Substantia nigra (tissue), 51 donors: ENCODE measurements at places on chromosomes 12 and 14.

DNA sequence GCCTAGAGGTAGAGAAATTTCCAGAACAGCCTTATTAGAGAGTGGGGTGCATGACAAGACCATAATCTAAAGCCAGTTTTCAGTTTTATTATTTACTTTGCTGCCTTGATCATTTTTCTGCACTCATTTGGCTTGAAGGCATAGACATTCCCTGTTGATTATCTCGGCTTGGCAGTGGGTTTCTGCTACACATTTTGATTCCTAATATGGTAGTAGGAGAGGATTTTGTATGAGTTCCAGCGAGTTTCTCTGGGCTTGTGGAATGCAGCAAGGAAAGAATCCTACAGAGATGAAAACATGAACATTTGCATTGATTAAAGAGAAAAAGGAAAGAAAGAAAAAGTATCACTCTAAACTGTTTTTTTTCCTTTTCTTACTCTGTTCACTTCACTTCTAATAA lies 281.2 kb downstream of the PAWR start:
- no peak for DNase-seq

DNA sequence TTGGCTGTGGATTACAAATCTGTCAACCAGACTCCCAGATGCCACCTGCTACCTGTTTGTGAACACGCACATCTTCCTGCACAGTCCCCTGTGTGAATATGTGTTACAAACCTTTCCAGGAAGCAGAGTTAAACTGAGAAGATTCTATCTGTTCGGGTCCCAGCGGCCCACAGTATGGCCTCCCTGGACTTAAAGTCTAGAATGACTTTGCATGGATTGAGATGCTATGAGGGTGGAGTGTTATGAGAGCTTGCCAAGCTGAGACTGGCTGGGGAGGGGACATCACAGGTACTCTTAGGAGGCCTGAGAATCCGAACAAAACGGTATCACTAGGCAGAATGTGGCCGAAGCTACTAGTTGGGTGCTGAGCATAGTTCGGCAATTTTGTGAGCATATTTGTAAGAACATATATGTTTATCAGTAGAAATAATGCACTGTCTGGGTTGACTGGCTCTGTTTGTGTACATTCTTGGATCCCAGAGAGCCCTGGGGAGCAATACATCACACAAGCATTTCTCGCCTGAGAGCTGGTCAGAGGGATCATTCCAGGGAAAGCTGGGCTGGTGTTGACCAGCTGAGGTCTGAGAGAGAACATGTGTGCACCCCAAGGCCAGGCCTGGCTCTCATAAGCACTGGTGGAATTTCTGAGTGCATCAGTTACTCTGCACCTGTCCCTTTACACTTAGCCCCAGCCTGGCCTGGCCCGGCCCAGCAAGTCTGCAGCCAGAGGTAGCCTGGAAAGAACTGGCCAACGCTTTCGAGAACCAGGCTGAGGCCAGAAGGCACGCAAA lies 29.8 kb upstream of the LTBP2 start:
- no peak for DNase-seq

GRCh38 chr12:88052686-88053085 lies 23.5 kb upstream of the C12orf50 start:
- peak; percentile 15 for DNase-seq

GRCh38 chr14:105888784-105889665 lies 362.6 kb downstream of the TMEM121 start:
- DNase-seq: no peak
